ENCODE measurements at places on chromosomes 4 and X.

DNA sequence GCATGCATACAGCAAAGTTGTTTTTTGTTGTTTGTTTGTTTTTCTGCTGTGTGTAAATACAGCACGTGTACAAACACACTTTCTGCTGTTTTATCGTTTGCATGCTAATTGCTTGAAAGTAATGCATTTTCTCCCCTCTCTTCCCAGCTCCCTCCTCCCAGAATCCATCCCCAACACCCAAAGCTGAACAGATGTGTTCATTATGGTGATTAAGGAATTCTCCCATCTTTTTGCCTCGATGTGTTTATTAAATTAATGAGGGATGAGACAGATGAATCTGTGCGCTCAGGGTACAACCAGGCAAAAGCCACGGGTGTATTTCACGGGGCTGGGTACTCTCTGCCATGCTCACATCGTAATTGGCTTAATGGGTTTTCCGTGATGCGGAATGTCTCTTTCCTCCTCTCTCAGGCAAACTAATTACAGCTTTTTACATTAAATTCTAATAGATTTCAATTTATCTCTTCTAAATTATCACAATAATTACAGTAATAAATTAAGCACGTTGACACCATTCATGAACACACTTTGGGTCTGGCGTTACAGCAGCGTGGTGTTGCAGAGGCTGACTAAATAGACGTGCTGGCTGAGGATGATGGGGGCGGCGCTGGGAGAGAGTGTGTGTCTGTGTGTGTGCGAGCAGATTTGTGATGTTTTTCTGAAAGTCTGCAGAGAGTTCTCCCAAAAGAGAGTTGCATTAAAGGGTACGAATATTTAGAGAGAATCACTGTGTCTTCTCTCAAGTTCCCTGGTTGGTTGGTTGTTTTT is 117.7 kb downstream of the CRLF2 start:
- no peak for DNase-seq

DNA sequence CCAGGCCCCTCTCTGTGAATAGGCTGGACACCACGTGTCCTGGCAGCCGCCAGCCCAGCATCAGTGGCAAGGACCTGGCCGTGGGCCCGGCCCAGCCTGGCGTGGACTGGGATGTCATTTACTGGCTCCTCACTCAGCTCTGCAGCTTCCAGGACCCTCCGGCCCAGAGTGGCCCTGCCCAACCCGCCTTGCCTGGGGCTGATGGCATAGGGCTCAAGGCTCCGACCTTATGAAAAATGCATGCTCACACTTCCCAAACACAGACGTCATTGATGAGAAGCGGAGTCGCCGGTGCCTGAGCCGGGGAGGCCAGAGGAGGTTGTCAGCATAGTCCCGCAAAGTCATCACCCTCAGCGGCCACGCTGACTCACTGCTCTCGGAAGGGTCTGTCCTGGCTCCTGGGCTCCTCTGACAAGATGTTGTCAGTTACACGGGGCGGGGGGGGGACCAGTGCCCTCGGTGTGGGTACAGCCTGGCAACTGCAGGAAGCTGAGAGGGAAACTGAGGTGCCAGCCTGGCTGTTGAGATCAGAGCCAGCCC is 14.3 kb downstream of the CFAP99 start:
- DNase-seq = no peak

GRCh38 chr4:26300314-26301307 is 20.2 kb upstream of the RBPJ start:
- no peak for DNase-seq

DNA sequence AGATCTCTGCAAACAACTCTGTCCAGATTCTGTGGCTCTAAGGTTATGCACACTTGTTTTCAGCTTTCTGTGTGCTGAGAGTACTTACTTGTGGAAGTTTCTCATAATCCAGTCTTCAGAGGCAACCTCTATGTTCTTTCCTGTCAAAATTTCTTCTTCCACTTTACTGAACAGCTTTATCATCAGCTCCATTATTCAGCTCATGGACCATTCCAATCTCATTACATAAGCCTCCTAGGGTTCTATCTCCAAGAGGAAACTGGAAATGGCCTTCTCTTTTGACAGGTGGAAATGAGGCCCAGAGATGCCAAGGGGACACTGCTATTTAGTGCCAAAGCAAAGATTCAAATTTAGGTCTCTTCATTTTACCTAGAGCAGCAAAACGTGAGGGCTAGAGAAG is 61.3 kb downstream of the CHRDL1 start:
- no peak for DNase-seq

GRCh38 chr4:119526786-119527550 is 101.6 kb downstream of the PDE5A start:
- DNase-seq = no peak

GRCh38 chrX:46577221-46578005 is 3.8 kb downstream of the CHST7 start:
- no peak for DNase-seq

DNA sequence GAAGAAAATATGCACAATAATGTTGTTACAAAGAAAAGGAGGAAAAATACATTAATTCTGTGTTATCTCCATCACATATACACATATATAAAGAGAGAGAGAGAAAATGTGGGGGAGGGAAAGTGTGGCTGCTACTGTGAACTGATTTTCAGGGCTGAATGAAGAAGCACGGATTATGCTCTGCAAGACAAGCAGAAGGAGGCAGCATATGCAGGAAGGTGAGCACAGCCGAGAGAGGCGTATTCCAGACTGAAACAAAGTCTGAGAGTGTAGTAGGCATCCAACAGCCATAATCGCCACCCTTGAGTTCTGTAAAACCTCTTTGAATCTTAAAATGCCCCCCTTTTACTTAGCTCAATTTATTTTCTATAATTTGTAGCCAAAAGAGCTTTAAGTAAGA is 1081.8 kb upstream of the GRID2 start:
- no peak for DNase-seq

- no peak for DNase-seq
Observed at GRCh38 chr4:24550441-24551175, 33.7 kb downstream of the DHX15 start.

- DNase-seq = peak; percentile 11
Observed at GRCh38 chr4:86032476-86033022, 327.3 kb downstream of the MAPK10 start.

DNA sequence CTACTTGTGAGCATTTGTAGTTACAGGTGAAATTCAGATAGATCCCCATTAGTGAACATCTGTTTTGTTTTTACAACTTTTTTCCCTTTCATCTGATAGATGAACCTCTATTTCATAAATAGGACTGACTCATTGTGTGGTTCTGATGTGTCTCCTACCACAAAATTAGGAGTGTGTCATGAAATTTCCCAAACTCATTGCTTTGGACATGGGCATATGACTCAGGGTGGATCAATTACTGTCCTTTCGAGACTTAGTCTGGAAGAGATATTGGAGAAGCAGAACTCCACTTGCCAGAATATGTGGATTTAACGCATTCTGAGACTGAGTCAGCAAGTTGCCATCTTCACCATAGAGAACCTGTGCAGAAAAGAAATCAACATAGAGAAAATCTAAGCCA is 53.5 kb upstream of the PCDH10 start:
- DNase-seq = no peak

DNA sequence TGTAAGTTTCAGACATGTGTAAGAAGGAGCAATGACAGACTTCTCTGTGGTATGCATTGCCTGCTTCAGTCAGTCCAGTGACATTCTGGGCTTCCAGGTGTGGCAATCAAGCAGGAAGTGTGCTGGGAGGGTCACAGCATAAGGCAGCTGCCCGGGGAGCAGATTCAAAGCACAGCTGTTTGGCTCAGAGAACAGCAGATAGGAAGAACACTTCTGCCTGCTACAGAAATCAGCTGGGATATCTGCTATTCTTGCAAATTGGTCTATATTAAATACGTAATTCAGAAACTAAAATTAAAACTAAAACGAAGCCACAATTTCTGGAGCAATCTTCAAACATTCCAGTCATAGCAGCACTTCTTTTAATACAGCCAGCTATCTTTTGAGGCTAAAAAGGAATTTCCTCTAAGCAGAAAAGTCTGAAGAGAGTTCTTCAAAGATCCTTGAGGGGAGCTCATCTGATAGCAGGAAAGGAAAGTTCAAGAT is 47.5 kb upstream of the GALNT7 start:
- DNase-seq = peak; percentile 39

DNA sequence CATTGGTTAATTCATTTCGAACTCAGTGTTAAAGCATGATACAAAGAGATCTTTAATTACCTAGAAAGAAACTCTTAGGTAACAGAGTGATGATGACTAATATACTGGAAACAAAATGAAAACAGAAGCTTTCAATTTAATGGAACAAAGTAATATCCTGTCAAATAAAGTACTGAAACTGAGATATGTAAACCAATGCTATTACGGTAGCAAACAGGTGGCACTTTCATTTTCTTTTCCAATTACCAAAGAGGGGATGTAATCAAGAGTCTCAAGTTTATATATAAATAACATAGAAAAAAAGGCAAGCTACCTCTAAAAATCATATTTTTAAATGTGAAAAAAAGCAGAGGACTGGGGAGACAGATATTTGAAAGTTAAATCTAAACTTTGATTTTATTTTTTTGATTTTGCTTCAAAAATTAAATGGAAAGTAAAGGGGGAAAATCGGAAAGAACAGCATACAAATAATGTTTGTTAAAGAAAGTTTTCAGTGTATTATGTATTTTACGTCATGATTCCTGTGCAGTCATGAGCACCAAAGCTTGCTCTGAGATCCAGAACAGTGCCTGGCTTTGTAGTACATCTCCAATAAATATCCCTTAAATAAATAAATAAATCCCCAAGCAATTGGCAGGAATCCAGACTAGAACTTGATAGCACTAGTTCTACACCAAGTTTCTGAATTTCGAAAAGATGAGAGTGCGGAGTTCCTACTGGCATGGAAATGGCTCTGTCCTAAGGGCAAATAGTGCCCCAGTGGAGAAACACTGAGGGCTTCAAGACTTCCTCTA is 25.0 kb upstream of the RAPGEF2 start:
- DNase-seq = peak; percentile 17

- no peak for DNase-seq
Observed at GRCh38 chr4:124224256-124224655, 488.3 kb downstream of the ANKRD50 start.
